Mesenteric fat pad (tissue), 1 donor: ENCODE measurements at places on chromosomes 5 and 9. TPM values are rescaled to one million over a fixed set of nuclear protein-coding genes. Genes with fewer than 3 reads are reported as not detected.

- DNase-seq, result no peak
Observed at GRCh38 chr5:171537070-171537849, 117.8 kb downstream of the FGF18 start.

IL3 gene
- total RNA-seq, result not detected

MAML1 gene
- 20.4 TPM for total RNA-seq

GRCh38 chr9:131697097-131697496 is 42.8 kb downstream of the RAPGEF1 start:
- no peak for DNase-seq

- DNase-seq, result no peak
Observed at GRCh38 chr5:172713113-172713808, 57.7 kb downstream of the DUSP1 start.

KIF20A gene
- not detected for total RNA-seq
